Heart left ventricle (tissue), 16 donors: ENCODE measurements at places on chromosomes 3 and 15.

DNA sequence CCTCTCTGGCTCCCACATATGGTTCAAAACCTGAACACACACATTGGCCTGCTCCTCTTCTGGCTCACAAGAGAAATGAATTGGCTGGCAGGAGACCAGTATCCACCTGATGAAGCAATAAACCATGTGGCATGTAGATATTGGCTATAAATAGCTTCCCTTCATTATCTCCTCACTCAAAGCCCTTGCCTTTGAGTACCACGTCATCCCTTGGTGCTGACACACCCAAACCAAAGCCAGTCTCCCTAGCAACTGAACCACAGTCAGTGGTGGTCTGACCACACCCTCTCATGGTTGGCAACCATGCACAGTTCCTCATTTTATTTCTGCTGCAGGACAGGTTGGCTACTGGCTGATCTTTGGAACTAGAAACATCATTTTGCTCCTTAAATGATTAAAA, 98.8 kb downstream of the ZNF621 start:
- DNase-seq, result no peak

DNA sequence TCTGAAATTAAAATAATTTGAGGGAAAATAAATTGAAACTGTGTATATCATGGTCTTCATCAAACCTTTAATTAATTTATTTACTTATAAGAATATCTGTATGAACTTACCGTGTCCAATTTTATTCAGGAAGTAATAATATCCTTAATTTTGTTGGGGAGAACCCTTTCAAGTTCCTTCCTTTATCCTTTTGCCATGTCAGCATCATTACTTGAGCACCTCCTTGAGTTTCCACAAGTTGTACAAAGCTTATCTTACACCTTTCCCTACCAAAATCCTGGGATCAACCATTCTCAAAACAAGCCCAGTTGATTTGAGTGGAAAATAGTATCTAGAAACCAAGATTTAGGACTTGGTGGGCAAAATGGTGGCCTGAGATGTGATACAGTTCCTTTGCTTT, 37.3 kb downstream of the PLSCR2 start:
- no peak for DNase-seq

DNA sequence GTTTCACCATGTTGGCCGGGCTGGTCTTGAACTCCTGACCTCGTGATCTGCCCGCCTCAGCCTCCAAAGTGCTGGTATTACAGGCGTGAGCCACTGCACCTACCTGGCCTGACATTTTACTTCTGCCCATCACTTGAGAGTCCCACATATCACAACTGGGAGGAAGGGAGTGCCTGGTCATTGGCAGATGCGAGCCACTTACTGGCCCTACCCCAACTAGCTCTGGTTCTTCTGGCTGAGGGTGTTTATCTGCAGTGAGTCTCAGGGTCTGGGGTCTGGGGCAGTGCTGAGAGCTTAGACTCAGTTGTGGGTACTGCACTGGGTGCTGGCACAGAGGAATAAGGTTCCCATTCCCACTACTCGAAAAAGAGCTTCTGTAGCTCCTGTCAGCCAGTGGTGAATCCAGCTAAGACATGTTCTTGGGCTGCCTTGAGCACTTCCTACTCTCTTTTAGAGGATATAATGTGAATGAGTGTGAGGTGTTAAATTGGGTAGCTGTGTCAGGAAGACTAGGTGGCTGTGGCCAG, 30.2 kb downstream of the DAG1 start:
- no peak for DNase-seq

GRCh38 chr15:85614059-85614458, 180.7 kb downstream of the KLHL25 start:
- DNase-seq, result no peak

GRCh38 chr15:74208496-74208895, 5.9 kb upstream of the STRA6 start:
- no peak for DNase-seq

- DNase-seq, result no peak
Observed at GRCh38 chr3:152683521-152683999, 151.4 kb upstream of the P2RY1 start.

DNA sequence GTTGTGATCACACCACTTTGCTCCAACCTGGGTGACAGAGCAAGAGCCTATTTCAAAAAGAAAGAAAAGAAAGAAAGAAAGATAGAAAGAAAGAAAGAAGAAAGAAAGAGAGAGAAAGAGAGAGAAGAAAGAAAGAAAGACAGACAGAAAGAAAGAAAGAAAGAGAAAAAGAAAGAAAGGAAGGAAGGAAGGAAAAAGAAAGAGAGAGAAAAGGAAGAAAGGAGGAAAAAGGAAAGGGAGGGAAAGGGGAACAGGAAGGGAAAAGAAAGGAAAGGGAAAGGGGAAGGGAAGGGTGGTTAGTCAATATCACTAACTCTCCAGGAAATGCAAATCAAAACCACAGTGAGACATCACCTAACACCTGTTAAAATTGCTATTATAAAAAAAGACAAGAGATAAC, 18.2 kb downstream of the OR5K4 start:
- no peak for DNase-seq

- DNase-seq, result no peak
Observed at GRCh38 chr3:17333446-17333845, 409.0 kb downstream of the TBC1D5 start.

- no peak for DNase-seq
Observed at GRCh38 chr3:175149675-175150074, 290.5 kb downstream of the NAALADL2 start.

DNA sequence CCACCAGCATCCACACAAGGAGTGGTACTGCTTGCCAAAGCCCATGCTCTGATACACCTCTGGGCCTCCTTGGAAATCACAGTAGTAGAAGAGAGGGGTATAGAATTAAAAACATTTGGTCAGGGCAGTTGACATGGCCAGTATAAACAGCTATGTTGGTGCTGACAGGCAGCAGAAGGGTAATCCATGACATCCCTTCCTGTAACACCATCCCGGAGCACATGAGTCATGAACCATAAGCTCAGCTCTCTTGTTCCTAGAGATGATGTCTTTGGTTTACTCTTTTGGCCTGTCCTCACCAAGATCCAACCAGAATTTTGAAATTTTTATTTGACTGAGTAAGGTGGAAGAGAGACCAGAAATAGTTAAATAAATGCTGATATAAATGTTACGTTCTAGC, 132.6 kb upstream of the CTDSPL start:
- no peak for DNase-seq

DNA sequence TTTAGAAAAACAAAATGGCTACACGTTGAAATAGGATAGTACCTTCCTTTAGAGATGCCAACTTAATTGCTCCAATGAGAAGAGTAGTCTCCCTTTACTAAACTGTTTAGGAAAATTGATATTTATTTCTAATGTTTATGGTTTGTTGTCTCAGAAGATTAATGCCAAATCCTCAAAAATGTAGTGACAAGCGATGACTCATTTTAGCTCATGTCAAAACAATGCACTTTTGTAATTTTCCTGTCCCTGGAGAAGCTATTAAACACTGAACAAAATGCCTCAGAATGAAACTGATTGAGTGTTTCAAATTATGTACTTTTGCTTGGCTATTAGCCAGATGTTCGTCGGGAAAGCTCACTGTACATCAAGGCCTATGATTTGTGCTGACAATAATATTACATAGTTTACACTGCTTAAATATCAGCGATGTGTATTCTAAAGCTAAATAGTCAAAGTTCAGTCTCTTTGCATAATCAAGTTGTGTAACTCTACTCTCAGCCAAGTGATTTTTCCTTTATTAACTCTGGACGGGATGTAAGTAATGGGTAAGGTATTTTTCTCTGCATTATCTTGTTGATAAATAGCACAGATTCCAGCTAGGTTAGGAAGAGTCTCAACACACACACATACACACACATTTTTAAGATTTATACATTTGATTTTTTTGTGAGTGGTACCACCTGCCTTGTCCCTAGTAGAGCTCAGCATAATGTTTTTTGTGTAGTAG, 83.7 kb downstream of the CMSS1 start:
- DNase-seq, result no peak

GRCh38 chr3:190059242-190059590, 61.5 kb downstream of the P3H2 start:
- DNase-seq, result no peak

GRCh38 chr15:52069559-52069958, 43.0 kb downstream of the BCL2L10 start:
- no peak for DNase-seq

DNA sequence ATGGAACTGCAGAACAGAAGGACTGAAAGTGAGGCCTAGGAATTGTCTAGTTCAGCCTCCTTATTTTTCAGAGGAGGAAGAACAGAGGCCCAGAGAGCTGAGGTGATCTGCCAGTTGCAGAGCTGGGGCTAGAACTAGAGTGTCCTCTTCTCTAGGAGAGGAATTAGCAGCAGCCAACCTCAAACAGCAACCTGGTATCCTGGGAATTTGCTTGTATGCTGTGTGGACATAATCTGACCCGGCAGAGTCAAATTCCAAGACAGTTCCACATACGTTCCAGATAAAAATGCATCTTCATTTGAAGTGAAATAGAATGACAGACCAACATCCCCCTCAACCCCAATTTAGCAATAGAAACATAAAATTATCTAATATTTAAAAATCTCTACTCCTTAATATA, 13.5 kb upstream of the TSC22D2 start:
- DNase-seq, result no peak

DNA sequence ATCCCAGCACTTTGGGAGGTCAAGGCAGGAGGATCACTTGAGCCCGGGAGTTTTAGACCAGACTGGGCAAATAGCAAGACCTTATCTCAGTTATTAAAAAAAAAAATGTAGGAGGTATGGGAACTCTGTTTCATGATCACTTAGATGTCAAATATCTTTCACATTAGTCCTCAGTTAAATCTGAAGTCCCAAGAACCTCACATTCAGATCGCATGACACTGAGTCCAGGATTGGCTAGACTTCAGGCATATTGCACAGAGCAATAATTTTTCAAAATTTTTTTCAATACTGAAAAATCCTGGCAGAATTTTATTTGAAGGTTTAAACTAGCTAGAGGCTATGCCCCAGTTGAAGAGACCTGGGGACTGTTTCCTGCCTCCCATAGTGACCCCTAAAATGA, 56.3 kb upstream of the ZNF148 start:
- DNase-seq, result no peak

DNA sequence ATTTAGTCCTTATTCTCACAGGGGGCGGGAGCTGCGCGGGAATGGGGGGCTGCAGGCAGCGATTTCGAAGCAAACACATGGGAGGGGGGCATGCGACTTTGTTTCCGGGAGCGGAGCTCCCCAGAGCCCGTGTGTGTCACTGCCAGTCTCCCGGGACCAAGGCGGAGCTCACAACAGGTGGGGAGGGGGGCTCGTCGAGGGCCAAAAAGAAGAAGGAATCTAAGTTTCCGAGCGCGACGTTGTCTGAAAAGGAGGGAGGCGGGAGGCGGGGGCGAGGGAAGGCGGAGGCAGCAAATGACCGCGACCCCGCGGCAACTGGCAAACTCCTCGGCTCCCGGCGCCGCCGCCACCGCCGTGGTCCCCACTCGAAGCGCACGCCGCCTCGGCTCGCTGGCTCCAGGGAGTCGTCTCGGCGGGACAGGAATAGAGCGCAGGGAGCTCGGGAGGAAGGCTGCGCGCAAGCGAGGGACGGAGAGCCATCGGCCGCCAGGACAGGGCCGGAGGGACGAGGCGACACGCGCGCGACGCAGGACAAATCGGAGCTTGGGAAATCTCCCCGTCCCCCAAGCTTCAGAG, 1.4 kb downstream of the FOXP1 start:
- peak; percentile 71 for DNase-seq

DNA sequence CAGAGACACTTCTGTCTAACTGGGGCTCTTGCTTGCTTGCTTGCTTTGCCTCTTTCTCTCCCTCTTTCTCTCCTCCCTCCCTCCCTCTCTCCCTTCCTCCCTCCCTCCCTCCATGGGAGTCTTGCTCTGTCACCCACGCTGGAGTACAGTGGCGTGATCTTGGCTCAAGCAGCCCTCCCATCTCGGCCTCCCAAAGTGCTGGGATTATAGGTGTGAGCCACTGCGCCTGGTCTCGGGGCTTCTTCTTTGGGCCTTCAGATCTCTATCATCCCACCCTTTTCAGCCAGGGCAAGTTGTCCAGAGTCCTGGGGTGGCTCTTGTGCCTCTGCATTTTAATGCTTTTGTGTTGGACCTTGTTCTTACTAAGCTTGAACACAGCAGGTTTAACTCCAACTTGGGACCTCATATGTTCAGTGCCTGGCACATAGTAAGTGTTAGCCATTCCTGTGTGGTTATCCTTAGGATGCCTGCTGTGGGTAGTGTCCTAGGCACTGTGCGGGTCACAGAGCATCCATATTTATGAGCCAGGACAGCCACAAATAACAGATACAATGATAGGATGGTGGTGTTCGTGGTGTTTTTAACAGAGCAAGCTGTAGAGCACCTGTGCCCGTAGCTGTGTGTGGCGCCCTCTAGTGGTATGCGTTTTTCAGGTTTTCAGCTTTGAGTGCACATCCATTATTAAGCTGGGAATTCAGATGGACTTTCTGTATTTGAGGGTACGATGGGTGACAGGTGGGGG, 75.1 kb downstream of the CCK start:
- DNase-seq, result no peak

- DNase-seq, result no peak
Observed at GRCh38 chr3:126914226-126914625, 68.7 kb upstream of the PLXNA1 start.

GRCh38 chr3:129119365-129120100, 2.1 kb downstream of the RAB43 start:
- DNase-seq, result no peak

DNA sequence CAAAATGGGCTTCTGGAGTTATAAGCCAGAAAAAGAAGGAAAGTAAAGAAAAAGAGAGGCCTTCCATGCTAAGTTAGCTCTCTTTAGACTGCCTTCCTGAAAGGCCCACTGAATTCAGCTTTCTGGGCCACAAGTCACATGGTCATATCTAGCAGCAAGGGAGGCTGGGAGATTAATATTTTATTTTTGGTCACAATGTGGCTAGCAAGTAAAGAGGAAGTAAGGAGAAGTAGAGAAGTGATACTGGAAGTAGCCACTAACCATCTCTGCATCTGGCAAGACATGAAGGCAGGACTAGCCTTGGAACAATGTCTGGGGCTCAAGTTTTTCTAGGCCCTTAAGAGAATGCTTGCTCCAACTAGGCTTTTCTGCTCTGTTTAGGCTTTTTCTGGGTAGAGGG, 81.8 kb upstream of the UBE2E1 start:
- no peak for DNase-seq

GRCh38 chr3:112498914-112499711, at the start of gene BTLA:
Gene BTLA, minus strand, starts transcription at chr3:112499472. Its CDS starts 114 bp downstream, at chr3:112499358.
- DNase-seq, result no peak

- no peak for DNase-seq
Observed at GRCh38 chr15:33086500-33087121, 107.9 kb downstream of the FMN1 start.

DNA sequence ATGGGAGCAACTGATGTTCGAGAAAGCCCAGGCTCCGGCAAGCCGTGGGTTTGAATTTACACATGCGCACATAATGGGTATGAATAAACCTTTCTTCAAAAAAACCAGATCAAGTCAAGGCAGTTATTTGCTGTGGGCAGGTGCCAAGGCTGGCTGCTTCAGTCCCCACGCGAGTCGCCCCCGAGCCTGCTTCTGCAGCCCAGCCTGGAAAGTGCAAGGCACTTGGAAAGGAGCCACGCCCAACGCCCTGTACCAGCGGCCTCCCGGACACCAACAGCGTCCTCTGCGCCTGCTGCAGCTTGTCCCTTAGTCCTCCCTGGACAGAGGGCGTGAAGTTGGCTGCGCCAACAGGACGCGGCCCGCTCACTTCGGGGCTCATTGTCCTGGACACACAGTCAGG, 68.9 kb downstream of the KLF15 start:
- peak; percentile 73 for DNase-seq

GRCh38 chr3:134956844-134957243, 161.8 kb downstream of the EPHB1 start:
- no peak for DNase-seq

GRCh38 chr15:90338532-90338931, 13.6 kb upstream of the ZNF774 start:
- no peak for DNase-seq

GRCh38 chr3:15064299-15064834, 748 bp downstream of the MRPS25 start:
- DNase-seq, result no peak
